ENCODE measurements at places on chromosomes 1 and 21.
A peak's percentile ranks its signal among the peaks of the same experiment; 100 is the strongest.

GRCh38 chr1:235945775-235946570 is 79.3 kb upstream of the LYST start:
- no peak for DNase-seq

GRCh38 chr1:177558372-177558771 is 387.6 kb downstream of the BRINP2 start:
- no peak for DNase-seq

DNA sequence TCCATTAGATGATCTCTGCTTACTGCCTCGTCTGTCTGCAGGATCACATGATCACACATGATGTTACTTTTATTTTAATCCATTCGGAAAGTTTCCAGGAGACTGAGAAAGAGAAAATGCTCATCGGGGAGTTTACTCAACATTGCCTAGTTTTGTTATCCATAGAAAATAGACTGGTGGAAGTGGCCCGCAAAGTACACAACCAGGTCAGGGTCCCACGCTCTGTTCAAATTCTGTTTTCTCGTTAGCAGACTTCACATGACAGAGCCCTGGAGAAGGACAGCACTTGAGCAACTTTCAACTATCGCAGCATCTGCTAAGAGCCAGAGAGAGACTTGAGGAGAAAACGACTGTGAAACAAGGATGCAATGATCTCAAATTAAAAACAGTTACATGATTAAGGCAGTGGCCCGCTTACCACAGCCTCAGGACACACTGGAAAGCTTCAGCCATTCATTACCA is 44.2 kb downstream of the ADAMTS1 start:
- peak; percentile 65 for DNase-seq

- DNase-seq = no peak
Observed at GRCh38 chr1:7680207-7680954, 90.7 kb upstream of the VAMP3 start.

- DNase-seq = no peak
Observed at GRCh38 chr1:85576266-85576641, 4.3 kb upstream of the CCN1 start.

DNA sequence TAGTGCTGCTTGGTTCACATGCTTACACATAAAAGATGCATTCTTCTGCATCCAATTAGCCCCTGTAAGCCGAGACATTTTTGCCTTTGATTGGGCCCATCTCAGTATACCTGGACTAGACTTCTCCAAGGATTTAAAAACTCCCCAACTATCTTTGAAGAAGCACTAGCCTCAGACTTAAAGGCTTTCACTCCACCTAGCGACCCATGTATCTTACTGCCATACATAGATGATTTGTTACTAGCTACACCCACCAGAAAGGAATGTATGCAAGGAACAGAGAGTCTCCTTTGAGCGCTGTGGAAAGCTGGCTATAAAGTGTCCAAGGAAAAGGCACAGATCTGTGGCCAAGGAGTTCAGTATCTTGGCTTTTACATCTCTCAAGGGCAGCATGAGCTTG is 91.7 kb downstream of the LIPI start:
- no peak for DNase-seq

- DNase-seq = no peak
Observed at GRCh38 chr1:67368046-67368514, 60.4 kb downstream of the IL12RB2 start.

GRCh38 chr1:152776361-152776760 is 1.4 kb downstream of the LCE1F start:
- DNase-seq = no peak

- DNase-seq = peak; percentile 34
Observed at GRCh38 chr21:33655588-33656221, 13.4 kb downstream of the ITSN1 start.

DNA sequence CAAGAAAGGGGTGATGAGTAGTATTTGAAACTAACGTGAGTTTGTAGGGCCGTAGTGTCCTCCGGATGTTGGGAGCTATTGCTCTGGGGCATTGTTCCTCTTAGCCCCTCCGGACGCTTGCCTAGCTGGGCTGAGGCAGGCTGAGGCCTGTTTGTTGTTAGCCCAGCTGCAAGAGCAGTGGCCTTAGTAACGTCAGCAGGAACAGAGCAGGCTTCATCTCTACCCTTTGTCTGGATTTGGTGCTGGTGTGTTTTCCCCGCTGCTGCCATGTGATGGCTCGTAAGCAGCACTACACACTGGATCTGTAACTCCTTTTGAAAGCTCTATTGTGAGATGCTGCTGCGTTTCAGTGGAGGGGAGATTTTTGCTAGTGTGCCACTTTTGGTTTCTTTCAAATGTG is 57.6 kb downstream of the DNM3 start:
- no peak for DNase-seq

DNA sequence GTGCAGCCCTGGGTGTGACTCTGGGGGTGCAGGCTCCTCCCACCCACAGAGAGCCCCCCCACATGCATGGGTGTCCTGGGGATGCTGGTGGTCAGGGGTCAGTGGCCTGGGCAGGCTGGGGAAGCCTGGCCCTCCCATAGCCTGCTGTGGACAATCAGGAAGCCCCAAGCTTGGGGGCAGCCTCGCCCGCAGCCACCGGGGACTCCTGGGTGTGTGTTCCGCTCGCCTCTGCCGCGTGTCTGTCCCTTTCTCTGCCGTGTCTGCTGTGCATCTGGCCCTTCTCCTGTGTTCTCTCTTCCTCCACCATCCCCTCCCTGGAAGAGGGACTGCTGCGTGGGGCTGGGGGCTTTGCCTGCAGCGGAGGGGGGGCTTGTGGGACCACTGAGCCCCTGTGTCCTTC is 22.9 kb downstream of the AGRN start:
- no peak for DNase-seq

DNA sequence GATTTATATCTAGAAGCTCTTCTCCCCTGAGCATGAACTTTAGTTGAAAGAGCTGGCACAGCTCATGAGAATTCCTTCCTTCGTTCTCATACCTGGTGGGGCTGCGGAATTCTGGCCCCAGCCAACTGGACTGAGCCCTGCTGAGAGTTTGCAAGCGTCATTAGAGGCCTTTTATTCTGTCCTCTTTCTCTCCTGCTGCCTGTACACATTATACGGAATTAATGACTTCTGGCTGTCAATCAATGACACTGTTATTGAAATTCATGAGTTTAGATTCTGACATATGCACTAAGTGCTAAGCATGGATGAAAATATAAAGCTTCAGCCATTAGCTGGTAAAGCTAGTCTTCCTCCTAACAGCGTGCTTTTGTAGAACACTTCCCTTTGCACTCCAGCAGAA is 27.5 kb downstream of the KAZN start:
- DNase-seq = no peak

GRCh38 chr21:42820616-42821465 is 58.5 kb downstream of the WDR4 start:
- no peak for DNase-seq

DNA sequence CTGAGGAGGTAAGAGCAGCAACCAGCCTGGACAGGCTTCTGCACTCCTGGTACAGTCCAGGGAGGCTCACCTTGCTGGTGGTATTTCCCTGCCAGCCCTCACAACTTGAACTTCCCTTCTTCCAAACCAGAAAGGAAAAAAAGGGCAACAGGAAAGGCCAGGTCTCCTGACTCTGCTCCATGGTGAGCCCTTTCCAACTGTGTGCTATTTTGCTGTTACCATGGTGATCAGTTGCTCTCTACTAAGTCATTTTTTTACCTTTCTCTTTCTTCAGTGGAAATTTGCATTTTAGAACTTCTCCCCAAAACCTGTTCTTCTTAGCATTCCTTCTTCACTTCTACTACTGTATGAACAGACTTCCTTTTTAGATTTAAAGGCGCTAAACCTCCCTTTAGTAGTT is 164.3 kb downstream of the GRIK1 start:
- DNase-seq = no peak

GRCh38 chr1:158813164-158813563 is 18.0 kb upstream of the MNDA start:
- no peak for DNase-seq

- DNase-seq = no peak
Observed at GRCh38 chr1:32883338-32884031, 2.8 kb upstream of the HPCA start.

- no peak for DNase-seq
Observed at GRCh38 chr1:50779801-50780200, 180.3 kb downstream of the FAF1 start.

DNA sequence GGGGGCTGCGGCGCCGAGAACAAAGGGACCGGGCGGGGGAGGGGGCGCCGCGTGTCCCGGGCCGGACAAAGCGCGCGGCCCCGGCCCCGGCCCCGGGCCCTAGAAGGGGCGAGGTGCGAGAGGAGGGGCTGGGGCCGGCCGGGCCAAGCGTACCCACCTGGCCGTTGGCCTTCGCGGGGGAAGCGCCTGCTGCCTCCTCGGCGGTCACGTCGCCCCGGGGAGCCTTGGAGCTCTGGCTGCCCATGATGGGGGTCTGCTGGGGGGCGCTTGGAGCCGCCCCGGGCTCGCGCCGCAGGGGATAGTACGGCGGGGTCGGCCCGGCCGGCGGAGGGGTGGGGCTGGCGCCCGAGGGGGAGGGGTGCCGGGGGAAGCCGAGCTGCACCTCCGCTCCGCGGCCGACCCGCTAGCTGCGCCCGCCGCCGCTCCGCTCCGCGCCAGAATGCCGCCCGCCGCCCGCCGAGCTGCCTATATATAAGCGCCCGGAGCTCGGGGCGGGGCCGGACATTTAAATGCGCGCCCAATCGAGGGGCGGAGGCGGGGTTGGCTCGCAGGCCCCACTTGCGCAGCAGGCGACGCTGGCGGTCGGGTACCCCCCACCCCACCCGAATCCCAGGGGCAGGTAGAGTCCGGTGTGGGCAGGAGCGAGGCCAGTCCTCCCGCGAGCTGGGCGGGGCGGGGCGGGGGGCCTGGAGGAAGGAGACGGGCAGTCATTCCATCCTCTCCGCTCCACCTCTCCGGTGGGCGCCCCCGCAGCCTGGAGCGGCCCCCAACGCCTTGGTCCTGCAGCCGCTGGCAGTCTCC is at the start of gene MARCKSL1:
TSS of gene MARCKSL1 (minus strand) at position 444 of the 801 bp plus-strand sequence. CDS start at position 244, 200 bp downstream.
- no peak for DNase-seq

DNA sequence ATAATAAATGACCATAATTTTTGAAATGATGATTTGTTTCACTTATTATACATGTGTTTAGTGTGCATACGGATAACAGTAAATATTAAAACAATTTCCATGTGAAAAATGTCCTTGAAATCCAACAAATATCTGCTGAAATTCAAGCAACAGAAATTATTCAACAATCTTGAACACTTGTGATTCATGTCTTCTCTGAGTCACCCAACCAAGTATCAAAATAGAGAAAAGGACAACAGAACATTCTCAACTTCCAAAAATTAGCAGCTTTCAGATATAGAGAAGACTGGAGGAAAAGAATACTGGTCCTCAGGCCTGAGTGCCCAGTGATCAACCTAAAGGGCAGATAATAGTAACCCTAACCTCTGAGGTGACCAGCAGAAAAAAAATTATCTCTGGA is 90.8 kb downstream of the VAV3 start:
- no peak for DNase-seq

GRCh38 chr1:117051224-117052064 is 8.7 kb upstream of the TTF2 start:
- DNase-seq = no peak

- no peak for DNase-seq
Observed at GRCh38 chr1:244350027-244350426, 101.7 kb downstream of the ADSS2 start.

DNA sequence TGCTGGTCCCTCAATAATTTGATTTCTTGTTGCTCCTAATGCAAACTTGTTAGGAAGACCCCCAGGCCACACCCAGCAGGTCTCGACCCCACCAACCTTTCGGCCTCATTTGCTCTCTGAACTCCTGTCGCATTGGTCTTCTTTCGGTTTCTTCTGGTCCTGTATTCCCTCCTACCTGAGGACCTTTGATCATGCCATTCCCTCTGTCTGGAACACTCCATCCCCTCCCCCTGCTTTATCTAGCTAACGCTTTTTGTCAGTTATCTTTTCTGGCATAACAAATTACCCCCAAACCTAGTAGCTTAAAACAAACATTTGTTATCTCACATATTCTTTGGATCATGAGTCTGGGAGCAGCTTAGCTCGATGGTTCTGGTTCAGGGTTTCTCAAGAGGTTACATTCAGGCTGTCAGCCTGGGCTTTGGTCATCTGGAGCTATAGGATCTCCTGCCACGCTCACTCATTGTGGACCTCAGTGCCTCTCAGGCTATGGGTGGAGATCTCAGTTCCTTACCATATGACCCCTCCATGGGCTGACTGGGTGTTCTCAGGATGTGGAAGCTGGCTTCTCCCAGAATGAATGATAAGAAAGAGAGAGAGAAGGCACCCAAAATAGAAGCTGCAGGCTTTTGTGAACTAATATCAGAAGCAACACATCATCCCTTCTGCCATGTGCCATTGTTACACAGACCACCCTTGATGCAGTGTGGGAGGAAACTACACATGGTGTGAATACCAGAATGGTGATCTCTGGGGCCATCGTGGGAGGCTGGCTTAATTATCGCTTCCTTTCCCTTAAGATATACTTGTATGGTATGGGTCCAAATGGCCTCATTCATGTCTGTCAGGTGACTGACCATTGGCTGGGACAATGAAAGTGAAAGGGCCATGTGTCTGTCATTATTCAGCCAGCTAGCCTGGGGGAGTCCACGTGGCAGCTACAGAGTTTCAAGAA is 29.1 kb upstream of the BCAR3 start:
- no peak for DNase-seq

GRCh38 chr1:204345941-204346645 is 13.6 kb downstream of the PLEKHA6 start:
- DNase-seq = no peak

DNA sequence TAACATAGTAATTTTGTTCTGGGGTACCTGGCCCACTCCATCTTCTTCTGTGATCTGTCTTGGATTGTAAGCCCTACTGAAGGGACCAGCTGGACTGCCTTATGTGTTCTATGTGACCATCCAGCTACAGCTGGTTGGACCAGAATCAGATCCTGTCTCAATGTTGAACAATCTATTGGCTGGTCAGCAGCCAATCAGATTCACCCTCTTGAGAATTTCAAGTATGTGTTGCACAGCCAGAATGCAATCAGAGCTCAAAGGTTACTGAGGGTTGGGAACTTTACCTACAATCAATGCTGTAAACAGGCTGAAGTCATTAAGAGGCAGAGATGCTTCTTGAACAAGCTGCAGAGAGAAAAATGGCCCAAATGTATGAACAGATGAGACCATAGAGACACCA is 61.9 kb downstream of the KCNC4 start:
- DNase-seq = no peak

Data from AG09319 (cell line).